ENCODE measurements at places on chromosomes 12 and 14.

DNA sequence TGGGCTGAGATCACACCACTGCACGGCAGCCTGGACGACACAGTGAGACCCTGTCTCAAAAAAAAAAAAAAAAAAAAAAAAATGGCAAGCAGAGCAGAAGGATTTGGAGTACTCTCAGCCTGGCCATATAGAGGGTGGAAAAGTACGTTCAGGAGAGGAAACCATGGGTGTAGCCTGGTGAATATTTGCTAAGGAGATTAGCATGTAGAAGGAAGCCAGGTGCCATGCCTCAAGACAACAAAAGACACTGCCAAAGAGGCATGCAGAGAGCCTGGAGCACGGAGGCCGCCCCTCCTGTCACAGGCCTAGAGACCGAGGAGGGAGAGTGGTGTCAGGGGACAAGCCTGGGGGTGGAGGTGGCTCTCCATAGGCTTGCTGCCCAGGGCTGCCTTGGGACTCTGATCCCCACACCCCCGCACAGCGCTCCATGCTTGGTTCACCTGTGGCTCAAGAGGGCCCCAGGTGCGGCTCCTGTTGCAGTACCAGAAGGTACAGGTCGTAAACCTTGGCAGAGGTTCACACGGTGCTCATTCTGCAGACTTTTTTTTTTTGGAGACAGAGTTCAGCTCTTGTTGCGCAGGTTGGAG lies 27.9 kb upstream of the DEGS2 start:
- no peak for DNase-seq

- no peak for DNase-seq
Measured at GRCh38 chr14:53526200-53526599, 373.1 kb upstream of the DDHD1 start.

GRCh38 chr14:23129759-23130316 lies 10.8 kb upstream of the CEBPE start:
- no peak for DNase-seq

GRCh38 chr14:99387880-99388279 lies 92.8 kb downstream of the SETD3 start:
- DNase-seq: no peak

DNA sequence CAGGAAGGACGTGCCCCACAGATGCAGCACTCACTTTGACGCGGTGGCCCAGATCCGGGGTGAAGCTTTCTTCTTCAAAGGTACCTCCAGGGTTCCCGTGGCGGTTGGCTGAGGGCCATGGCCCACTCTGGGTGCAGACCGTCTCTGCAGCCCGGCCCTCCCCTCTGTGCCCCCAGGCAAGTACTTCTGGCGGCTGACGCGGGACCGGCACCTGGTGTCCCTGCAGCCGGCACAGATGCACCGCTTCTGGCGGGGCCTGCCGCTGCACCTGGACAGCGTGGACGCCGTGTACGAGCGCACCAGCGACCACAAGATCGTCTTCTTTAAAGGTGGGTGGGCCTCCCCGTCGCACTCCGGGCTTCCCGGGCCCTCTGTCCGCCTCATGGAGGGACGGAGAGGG lies 16.9 kb downstream of the MMP17 start:
- DNase-seq: no peak

DNA sequence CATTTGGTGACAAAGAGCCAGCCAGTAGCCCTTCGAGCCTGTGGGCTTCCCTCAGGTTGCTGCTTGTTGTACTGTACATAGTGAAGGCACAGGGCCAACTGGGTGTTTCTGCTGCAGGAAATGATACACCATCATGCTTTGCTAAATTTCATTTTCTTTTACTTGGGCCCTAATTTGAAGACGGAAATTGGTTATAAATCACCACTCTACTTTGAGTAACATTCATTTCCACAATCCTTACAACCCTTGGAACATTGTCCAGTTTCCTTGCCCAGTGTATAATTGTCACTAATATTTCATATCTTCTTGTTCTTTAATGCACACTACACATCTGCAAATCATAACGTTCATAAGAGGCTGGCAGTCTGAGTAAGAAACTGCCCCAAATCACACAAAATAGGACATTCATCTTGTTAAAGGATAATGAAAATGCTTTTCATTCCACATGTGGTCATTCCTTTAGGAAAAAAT lies 30.2 kb downstream of the MSRB3 start:
- no peak for DNase-seq

All from stimulated activated CD8-positive, alpha-beta memory T cell treated with anti-CD3 and anti-CD28 coated beads, Interleukin-7, amount 100 ng/mL, for 48 hours (primary cell).